ENCODE measurements at places on chromosomes 7 and 10.

GRCh38 chr7:94313926-94314325, 80.8 kb upstream of the COL1A2 start:
- DNase-seq = no peak

DNA sequence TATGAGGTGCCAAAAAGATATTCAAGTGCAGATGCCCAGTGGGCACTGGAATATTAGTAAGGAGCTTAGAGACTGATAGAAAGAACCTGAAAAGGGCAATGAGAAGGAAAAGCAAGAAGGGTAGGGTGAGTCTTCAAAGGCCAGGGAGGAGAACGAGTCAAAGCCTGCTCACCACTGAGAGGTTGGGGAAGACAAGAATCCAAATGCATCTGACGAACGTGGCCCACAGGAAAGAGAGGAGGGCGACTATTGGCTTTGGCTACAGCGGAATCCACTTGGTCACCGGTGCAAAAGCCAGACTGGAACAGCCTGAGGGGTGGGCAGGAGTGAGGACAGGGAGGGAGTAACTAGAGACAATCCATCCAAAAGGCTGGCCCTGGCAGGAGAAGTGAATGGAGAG, 216.7 kb upstream of the KLF14 start:
- DNase-seq = no peak

GRCh38 chr10:90306187-90306586, 551.7 kb downstream of the HTR7 start:
- no peak for DNase-seq

DNA sequence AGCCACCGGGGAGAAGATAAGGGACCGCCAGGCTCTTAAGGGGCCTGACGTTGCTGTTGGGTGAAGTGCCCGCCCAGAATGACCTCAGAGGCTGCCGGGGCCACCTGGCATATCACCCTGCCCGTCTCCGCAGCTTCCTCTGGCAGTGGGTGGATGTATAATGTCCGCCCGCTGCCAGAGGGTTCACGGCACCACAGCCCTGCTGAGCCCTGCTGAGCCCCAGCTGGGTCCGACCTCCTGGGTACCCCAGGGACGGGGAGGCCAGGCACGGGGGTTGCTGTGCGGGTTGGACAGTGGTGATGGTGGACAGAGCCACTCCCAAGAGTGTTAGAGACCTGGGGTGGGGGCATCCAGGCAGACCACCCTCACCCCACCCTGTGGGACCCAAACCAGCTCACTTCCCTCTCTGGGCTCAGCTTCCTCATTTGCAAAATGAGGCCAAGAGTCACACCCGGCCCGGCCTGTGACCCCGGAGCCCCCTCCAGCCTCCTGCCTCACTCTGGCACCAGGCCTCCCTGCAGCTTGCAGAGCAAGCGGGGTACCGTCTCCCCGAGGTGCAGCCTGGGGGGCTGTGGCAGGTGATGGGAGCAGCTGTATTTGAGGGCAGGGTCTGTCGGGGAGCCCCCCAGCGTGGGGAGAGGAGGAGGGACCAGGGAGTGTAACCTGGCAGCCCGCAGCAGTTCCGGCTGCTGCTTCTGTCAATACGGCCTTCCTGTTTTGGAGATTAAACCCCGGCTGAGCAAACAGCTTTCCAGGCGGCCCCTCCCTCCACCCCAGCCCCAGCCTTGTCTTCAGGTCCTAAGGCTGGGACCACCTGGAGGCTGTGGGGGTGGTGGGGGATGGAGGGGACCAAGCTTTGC, 8.4 kb upstream of the LFNG start:
- DNase-seq = no peak

GRCh38 chr7:137539111-137539715, 195.7 kb upstream of the PTN start:
- no peak for DNase-seq

DNA sequence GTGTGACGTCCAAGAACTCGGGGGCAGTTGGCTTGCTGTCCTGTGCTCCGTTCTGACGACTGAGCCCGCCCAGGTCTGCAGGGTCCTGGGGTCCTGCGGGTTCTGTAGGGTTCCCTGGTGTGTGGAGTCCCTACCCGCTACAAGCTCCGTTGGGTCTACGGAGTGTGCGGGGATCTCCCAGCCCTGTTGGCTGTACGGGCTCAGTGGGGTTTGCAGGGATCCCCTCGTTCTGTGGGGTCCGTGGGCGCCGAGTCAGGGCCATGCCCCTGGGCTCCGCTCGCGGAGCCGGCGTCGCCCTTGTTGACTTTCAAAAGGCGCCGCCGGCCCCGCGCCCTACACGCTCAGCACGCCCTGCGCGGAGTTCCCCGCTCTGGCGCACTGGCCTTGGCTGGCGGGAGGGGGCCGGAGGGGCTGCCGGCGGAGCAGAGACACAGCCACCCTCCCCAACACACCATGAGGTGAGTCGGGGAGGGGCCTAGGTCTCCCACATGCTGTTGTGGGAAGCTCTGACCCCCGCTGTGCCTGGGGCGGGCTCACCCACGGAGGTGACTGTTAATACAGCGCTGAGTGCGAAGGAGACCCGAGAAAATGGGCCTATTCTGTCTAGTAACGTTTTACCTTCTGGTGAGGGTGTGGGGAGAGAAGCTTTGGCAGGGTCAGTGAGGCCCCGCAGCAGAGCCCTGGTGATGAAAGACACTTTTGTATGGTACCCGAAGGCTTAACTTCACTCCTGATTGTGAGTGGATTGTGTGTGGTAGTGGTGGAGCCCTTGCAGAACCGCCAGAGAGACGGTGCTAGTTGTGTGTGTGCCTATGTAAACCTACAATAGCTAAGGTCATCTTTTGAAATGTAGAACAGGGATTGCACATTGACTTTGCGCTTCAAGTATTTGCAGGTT, 8.1 kb downstream of the TASOR2 start:
- DNase-seq = no peak

DNA sequence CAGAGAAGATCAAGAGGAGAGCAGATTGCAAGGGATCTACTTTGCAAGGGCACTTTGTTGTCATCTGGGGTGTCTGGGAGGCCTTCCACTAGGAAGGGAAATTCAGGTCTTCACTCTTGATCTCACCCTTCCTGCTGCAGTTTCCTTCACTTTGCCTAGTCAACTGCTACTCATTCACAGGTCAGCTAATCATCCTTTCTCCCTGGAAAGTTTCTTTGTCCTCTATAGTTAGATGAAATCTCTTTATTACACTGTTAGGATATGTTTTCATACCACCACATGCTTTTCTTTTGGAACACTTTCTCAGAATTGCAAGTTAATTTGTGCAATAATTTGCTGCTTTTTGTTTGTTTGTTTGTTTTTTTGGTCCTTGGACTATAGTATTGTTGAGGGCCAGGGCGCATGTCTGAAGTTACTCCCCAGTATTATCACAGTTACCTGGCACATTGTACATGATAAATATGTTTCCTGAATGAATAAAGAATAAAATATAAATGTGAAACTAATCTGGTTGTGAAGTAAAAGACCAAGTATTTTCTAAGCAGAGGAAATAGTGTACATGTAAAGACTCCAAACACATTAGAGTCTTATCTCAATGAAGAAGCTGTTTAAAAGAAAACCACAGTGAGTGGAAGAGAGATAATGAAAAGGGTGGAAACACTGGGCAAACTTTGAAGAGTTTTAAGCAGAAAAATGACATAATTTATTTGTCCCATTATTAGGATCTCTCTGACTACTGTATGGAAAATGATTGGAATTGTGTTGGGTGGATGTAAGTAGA, 139.9 kb upstream of the DGKB start:
- no peak for DNase-seq

DNA sequence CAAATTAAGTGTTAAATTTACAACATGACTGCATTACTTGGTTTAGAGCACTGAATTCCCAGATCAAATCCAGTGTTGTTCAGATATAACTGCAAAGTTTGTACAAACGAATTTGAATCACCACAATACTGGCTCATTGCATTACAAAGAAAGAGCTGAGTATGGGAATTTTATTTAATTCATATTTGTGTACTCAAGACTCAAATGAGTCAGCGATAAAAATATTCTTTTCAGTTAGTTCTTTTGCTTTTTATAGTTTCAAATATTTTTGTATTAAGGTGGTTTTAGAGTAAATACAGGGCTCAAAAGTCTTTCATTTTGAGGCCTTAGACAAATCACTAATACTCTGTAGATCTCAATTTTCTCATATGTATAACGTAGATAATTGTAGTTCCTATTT, 68.6 kb upstream of the LRGUK start:
- no peak for DNase-seq

DNA sequence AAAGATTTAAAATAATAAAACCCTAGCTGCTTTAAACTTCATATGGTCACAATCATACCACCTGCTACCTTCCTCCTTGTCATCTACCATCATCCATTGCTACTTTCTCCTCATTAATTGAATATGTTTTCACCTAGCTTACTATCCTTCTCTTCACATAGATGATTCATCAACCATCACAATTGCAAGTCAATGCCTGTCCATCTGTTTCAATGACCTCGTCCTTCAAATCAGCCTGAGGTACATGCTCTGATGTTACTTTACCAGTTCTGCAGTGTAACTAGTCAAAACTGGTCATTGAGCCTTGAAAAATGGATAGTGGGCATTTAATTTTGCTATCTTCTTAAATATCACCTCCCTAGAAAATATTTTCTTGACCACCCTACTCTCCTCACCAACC, 164.7 kb downstream of the SEMA3E start:
- no peak for DNase-seq

DNA sequence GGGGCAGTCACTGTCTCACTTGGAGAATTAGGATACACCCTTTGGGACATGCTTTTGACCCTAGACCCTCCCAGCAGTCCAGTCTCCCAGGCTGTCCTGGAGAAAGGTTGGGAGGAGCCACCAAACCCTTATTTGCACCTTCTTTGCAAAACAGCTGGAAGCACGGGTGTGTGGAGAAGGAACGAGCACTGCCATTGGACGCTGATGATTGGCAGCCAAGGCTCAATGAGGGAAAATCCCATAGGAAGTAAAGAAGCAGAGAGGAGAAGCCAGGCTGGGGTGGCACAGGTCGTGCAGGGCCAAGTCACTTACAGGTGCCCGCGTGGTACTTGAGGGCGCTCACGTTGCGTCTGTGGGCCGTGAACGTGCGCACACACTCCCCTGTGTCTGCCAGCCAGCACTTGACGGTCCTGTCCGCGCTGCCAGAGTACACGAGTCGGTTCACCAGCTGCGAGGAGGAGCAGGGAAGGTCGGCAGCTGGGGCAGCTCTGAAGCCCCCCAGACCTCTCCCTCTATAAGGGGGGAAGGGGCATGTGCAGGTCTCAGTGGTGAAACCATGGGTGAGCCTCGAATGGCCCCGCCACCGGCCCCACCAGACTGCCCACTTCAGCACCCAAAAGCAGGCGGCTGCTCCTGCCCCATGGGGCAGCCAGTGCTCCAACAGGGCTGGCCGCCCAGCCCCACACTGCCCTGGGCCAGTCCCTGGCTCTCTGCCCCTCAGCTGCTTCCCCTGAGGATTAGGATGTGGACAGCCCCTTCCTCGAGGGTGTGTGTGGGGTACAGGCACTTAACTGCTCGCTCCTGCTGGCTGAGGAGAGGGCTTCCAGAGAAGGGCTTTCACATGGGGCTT, 24.8 kb downstream of the WDR86 start:
- DNase-seq = no peak

- DNase-seq = no peak
Observed at GRCh38 chr10:110176141-110177030, 31.0 kb upstream of the MXI1 start.

DNA sequence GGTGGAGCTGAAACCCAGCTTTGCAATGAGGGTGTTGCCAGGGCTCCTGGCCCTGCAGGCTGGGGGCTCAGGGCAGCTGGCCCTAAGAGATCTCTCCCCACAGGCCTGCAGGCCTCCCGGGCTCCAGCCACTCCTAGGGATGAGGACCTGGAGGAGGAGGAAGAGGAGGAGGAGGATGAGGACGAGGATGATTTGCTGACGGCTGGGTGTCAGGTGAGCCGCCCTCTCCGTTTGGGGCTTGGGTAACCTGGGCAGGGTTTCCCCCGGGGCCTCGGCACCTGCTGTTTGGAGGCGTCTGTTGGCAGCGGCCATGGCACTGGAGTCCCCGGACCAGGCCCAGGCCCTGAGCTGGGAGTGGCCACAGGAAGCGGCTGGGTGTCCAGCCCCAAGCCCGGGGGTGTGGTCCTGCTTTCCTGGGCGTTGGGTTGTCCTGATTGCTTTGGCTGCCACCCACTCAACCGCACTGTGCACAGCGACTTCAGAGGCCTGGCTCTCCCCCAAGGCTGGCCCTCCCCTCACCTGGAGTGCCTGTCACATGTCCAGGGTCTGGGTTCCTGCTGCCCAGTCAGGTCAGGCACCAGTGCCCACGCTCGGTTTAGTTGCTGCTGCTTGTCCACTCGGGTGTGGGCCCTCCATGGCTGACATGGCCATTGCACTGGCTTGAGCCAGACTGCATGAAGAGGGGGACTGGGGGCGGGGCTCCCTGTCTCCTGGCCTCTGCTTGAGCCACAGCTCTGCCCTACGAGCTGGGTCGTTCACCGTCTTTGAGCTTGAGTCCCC, 5.9 kb downstream of the ZNF316 start:
- DNase-seq = no peak

DNA sequence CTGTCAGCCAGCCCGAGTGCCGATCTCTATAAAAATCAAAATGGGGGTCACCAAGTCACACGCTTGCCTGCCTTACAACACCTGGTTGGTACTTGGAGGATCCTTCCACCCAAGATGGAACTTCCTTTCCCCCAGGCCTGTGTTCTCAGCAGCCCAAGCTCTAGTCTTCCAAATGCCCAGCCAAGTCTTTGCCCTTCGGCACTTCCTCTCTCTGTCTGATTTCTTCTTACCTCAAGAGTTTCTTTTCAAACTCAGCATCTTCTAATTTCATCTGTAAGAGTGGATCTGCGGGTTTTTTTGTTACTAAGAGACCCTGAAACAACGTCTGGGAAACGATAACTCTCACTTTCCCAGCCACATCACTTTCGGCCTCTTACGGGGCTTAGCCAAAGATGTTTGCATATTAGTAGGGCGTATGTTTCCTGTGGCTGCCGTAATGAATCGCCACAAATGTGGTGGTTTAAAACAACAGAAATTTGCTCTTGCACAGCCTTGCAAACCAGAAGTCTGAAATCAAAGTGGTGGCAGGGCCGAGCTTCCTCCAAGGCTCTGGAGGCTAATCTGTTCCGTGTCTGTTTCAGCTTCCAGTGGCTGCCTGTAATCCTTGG, 219.9 kb downstream of the TCF7L2 start:
- DNase-seq = no peak

GRCh38 chr10:27680691-27681605, 64.7 kb downstream of the MKX start:
- no peak for DNase-seq

- no peak for DNase-seq
Observed at GRCh38 chr7:132138817-132139216, 437.5 kb downstream of the PLXNA4 start.

DNA sequence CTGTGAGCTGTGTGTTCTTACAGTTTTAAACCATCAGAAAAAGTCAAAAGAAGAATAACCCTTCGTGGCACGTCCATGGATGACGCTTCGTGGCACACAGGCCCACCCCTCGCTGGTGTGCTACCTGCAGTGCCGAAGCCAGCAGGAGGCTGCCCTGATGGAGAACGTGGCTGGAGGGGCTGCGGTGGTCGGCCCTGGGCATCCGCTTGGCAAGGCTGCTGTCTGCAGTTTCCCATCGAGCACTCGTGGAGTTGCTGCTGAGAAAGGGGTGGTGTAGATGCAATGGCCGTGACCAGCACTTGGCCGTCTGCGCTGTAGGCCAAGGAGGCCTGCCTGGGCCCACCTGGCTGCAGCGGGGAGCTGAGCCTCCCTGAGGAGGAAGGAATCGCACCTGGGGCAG, 3.2 kb upstream of the ADGRA1 start:
- DNase-seq = no peak
